ENCODE measurements at places on chromosomes 7 and 10.
A peak's percentile ranks its signal among the peaks of the same experiment; 100 is the strongest.

DNA sequence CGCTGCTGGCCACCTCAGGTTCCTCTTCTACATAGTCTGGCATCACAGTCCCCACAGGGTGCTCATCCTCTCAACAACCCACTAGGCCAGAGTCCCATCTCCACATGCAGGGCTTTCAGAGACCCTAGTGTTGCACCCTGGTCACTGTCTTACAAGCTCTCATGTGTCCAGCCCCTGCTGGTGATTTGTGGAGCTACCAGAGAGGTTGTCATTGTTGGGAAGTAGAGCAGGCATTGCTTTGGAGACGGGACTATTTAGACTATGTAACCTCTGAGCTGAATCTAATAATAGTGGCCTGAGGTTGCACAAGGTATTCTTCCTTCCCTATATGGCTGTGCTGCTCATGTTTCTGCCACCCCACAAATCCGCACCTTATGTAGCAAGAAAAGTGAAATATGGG is 135.3 kb upstream of the VWC2 start:
- no peak for DNase-seq

DNA sequence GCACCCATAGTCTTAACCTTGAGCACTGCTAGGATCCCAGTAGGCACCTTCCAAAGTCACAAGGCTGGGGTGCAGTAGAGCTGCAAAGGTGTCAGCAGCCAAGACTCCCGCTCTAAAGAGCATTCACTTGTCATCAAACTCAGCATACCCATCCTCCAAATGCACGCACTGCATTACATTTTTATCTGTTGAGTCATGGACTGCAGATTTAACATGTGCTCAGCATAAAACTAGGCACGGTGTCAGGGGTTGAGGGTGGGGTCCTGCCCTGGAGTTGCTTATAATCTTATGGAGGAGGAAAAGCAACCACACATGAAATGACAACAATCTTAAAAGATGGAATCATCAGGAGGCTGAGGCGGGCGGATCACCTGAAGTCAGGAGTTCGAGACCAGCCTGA is 102.6 kb downstream of the PARP12 start:
- no peak for DNase-seq

- DNase-seq: no peak
These were observed 65.4 kb downstream of the TACC2 start for GRCh38 chr10:122054048-122055025.

- no peak for DNase-seq
These were observed 30.4 kb upstream of the OTUD1 start for GRCh38 chr10:23408330-23408976.

DNA sequence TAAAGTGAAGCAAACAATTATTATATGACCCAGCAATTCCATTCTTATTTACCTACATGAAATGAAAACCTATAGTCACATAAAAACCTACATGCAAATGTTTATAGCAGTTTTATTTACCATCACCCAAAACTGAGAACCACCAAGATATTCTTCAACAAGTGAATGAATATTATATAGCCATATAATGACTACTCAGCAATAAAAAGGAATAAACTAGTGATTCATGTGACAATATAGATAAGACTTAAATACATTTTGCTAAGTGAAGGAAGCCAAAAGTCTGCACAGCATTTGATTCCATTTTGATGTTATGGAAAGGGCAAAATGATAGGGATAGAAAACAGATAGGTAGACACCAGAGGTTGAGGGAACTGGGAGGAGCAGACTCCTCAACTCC is 31.7 kb downstream of the PODXL start:
- no peak for DNase-seq

DNA sequence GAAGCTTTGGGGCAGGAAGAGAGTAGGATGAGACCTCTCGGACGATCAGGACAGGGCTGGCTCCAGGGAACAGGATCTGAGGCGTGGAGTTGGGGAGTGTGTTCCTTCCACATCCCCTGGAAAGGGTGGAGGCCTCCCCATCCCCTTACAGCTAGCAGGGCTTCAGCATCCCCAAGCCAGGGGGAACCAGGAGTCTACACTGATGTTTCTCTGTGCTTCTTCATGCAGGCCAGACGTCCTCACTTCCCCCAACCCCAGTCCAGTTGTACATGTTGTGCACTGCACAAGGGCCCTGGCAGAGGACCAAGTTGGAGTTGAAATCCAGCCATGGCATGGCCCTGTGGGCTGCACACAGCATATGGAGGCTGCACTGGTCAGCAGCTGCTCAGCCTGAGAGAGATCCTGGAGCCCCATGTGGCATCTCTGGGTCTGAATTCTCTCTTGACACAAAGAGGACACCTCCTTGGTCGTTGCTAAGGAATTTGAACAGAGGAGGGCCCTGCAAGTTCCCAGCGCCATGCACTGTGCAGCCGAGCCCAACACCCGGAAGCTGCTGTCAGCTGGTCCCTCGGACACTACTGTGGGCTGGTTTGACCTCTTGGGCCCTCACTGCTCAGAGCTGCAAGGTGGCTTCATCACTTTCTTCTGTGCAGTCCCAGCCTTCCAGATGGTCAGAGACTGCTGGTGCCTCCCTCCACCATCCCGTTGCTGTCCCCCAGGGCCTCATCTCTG is 181.1 kb downstream of the DNAJB6 start:
- DNase-seq: no peak

DNA sequence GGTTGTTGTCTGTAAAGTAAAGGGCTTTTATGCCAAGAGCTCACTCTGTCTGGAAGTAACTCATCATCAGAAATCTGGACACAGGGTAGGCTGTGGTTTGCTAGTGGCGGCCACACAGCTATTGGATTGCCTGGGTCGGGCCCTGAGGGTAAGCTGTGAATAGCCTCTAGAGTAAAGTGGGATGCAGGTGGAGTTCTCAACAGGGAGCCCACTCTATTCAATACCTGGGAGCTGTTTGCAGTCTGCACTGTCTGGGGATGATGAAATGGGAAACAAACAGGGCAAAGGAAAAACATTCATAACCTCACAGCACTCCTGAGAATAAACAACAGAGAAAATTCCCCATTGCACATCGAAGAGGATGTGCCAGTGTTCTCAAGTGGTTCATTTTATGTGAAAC is 582.6 kb downstream of the CALN1 start:
- no peak for DNase-seq

GRCh38 chr7:82443547-82444219 is at the start of gene CACNA2D1:
CACNA2D1 (minus strand) TSS chr7:82443777.
- DNase-seq: peak; percentile 71

DNA sequence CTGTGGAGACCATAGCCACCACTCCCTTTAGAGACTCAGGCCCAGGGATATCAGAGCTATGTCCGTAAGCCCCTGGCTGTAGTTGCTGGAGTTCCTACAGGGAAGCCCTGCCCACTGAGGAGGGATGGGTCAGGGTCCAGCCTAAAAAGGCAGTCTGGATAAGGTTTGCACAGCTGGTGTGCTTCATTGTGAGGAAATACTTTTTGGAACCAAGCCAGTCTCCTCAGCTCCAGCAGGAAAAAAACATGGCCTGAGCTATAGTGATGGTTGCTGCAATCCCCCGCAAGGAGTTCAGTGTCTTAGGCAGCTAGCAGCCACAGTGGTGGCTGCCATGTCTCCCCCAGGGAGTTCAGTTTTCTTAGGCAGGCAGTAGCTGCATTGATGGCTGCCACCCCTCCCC is 52.6 kb upstream of the CYP2C8 start:
- DNase-seq: no peak

GRCh38 chr10:129394518-129395328 is 72.3 kb upstream of the MGMT start:
- DNase-seq: no peak

GRCh38 chr10:88386204-88386788 is 196.8 kb downstream of the RNLS start:
- DNase-seq: no peak

- no peak for DNase-seq
These were observed 141.6 kb downstream of the EMX2 start for GRCh38 chr10:117684046-117684610.

GRCh38 chr7:69285854-69286253 is 312.4 kb upstream of the AUTS2 start:
- no peak for DNase-seq

GRCh38 chr10:98533746-98534445 is 87.2 kb upstream of the HPS1 start:
- DNase-seq: no peak

DNA sequence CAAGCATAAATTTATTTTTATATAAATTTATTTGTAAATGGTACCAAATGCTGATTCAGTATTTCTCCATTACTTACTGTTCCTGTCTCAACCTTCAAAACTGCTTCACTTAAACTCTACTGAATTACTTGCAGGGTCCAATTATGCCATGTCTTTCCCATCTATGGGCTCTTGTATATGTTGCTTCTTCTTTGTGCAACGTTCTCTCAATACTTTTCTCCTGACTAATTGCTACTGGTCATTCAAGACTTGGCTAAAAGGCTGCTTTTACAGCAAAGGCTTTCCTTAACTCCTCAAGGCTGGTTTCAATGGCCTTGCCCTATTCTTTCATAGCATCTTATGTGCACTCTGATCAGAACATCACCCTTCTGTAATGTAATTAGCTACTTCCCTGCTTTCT is 67.9 kb downstream of the RNLS start:
- no peak for DNase-seq

DNA sequence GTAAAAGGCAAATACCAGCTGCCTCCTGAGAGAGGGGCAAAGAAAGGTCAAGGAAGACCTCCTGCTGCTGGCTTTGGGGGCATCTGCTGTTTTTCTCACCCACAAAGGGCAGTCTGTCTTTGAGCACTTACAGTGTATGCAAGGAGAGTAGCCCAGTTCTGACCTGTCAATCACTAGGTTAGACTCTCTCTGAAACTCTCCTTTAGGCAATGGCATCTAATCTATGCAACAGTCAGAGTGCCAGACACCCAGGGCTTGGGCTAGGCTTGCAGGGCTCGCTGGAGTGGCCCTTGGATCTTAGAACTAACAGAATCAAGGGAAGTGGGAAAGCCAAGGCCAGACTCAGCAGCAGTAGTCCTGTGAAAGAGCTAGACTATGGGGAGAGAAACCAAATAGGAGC is 522.9 kb downstream of the NRG3 start:
- DNase-seq: no peak

- DNase-seq: no peak
These were observed 46.7 kb downstream of the TNS3 start for GRCh38 chr7:47535035-47535703.

GRCh38 chr7:461117-461452 is 58.6 kb downstream of the PDGFA start:
- DNase-seq: no peak

DNA sequence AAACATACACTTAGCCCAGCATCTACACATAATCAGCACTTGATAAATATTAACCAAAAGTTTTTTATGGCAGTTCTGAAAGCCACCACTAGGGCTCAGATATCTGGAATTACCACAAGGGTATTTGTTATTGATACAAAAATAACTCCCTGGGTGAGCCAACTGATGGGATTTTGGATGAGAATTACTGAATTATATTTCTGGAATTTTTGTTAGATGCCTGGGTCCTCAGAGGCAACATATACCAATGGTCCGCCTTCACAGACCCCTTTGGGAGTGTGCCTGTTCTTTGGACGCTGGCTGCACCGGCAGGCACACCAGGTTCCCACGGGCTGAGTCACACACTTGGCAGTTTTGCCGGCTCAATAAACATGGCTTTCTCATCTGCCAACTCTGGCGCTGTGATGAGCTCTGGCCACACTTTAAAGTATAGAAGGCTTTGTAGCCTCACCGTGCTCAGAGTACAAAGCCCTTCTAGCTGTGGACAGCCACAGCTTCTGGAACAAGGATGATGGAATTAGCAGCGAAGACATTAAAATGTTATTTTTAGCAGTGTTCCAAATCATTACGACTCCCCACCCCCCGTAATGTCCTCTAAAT is 24.5 kb upstream of the EEPD1 start:
- DNase-seq: no peak

DNA sequence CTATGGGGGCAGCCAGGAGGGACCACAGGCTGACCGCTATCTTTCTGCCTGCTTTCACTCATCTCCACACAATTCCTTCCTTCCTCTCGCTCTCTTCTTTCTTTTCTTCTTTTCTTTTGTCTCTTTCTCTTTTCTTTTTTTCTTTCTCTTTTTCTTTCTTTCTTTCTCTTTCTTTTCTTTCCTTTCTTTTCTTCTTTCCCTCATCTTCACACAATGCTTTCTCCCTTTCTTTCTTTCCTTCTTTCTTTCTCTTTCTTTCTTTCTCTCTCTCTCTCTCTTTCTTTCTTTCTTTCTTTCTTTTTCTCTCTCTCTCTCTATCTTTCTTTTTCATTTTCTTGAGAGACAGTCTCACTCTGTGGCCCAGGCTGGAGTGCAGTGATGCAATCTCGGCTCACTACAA is 6.8 kb upstream of the MUC12 start:
- DNase-seq: no peak

GRCh38 chr7:88866265-88866863 is 70.8 kb upstream of the TEX47 start:
- DNase-seq: no peak

DNA sequence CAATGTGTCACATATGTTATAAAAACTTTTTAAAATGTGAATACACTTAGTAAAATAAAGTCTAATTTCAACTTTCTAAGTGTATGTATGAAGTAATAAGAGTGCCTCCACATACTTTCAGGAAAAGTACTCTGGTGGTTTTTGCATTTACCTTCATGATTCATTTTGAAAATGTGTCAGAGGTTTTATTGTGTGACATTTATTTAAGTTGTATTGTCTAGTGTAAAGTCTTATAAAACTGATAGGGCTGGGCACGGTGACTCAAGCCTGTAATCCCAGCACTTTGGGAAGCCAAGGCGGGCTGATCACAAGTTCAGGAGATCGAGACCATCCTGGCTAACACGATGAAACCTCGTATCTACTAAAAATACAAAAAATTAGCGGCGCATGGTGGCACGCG is 226.5 kb downstream of the ITGB1 start:
- DNase-seq: no peak

- no peak for DNase-seq
These were observed 24.3 kb downstream of the RGR start for GRCh38 chr10:84269162-84269561.

DNA sequence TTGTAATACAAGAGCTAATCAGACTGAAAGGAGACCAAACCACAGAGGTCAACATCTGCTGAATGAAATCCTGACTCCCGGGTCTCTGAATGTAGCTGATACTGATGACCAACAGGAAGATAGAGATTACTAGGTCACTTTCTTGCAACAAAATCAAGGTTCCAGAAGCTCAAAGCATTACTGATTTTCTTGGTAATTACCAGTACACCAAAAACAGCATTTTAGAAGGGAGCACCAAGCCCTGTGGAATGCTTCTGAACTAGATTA is 177.7 kb downstream of the SLC25A13 start:
- DNase-seq: no peak

DNA sequence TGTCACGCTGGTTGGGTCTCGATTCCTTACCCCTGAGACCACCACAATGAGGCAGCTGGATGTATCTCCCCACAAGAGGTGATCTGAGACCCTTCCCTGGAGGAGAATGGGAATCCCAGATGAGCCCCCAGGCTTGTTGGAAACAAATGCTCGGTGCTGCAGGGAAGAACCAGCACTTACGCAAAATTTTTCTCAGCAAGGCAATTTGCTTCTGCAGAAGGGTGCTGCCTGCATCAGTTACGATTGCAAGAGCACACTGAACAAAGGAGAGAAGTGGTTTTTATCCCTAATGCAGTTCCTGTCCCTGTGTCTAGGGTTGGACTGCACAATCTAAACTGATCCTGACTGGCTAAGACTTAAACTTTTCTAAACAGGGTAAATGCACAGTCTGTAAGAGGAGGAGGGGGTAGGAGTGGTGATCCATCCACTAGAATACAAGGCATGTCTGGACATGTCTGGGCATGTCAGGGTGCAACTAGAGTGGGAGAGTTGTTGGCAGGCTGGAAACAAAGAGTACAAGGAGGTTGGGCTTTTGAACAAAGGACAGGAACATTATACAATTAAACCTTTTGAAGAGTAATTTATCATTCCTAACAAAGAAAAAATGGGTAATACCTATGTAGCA is 114.9 kb upstream of the FAM3C start:
- DNase-seq: no peak
